EH (cell line): ENCODE measurements at places on chromosomes 7 and 10.

DNA sequence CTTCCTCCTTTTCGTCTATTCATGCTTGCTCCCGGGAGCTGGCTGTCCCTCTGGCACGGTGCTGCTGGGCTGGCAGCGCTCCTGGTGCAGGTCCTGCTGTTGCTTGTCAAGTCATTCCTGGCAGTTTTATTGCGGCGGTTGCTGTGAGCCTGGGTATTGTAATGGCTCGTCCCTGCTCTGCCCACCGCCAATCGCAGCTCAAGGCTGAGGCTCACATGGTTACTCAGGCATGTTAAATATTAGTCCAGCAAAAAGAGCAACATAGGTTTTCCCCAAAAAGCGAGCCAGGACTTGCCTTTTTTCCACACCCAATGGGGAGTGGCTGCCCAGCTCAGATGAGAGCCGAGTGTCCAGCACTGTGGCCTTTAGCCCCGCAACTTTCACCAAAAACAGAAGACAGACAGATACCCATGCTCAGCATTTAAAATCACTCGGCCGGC, 492.9 kb upstream of the FOXK1 start:
- DNase-seq, result no peak

- DNase-seq, result no peak
These were observed 52.9 kb upstream of the PIK3CG start for GRCh38 chr7:106812027-106812643.

- peak; percentile 91 for DNase-seq
These were observed 102.1 kb downstream of the RTKN2 start for GRCh38 chr10:62166331-62167131.

- peak; percentile 29 for DNase-seq
These were observed 6.6 kb downstream of the YWHAG start for GRCh38 chr7:76352193-76352592.

DNA sequence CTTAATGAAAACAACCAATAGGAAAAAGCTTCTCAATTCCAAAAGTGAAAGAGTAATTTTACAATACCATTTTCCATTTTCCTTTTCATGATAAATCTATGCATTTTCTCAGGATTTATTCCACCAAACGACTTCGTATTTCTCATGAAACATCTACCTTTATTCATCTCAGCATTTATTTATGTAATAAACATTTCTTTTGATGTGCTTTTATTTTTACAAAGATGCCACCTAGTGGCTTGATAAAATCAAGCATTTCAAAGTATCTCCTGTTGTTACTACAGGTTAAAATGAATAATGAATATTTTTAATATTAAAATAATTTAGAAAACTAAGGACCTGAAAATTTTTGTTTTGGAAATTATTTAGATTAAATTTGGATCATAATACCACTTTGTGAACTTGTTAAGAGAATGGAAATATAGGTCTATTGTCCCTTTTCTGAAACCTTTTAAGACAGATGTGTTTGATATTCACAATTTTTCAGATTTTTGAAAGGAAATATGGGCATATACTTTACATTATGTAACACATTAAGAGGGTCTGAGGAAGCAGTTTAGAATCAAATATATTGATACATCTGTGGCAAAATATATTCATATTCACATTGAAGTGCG, 2.7 kb upstream of the IQUB start:
- DNase-seq, result peak; percentile 40

GRCh38 chr7:28509251-28510025, 97.1 kb downstream of the CREB5 start:
- no peak for DNase-seq

DNA sequence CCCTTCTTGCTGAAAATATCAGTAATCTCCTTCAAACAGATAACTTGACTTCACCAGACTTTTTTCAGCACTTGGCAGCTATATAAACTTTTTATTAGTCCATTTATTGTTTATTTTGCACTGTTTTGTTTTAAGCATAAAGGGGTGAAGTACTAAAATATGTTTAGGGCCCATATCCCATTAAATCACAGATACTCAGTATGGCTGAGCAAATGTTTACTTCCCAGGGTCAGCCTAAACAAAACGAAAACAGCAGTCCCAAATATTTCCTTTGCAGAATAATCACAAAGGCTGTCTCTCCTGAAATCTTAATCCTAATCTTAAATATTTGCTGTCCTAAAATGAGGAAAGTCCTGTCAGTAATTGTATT, 649.6 kb downstream of the TNS3 start:
- DNase-seq, result no peak

GRCh38 chr7:158684329-158684728, 20.3 kb downstream of the NCAPG2 start:
- peak; percentile 75 for DNase-seq

- no peak for DNase-seq
These were observed 6.7 kb downstream of the FRAT1 start for GRCh38 chr10:97325754-97326153.

- DNase-seq, result peak; percentile 38
These were observed 15.6 kb downstream of the PDAP1 start for GRCh38 chr7:99392659-99393354.

GRCh38 chr10:132893090-132893489, 49.3 kb downstream of the CFAP46 start:
- DNase-seq, result no peak

DNA sequence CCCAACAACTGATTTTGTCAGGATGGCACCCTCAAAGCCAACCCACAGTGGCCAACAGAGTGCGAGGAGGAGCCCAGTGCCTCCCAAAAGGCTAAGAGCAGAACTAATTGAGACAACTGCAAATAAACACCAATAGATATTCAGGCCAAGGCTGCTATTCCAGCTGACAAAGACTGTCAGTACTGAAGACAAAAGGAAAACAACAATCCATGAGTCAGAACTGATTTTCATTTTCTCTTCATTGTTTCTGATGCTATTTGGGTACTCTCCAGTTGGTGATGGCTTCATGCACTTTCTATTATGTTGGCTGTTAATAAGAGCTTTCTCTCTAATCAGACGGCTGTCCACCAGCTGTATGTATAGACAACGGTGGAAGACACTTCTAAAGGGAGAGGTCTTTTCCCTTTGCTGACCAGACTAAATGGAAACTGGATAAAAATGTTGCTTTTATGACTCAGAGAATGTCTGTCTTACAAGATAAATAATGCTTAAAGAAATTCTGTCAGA, 515.9 kb downstream of the PARD3 start:
- DNase-seq, result peak; percentile 55

- peak; percentile 32 for DNase-seq
These were observed 53.1 kb downstream of the TEX36 start for GRCh38 chr10:125629758-125630376.

- DNase-seq, result no peak
These were observed 129.5 kb downstream of the KLF6 start for GRCh38 chr10:3655528-3655927.

DNA sequence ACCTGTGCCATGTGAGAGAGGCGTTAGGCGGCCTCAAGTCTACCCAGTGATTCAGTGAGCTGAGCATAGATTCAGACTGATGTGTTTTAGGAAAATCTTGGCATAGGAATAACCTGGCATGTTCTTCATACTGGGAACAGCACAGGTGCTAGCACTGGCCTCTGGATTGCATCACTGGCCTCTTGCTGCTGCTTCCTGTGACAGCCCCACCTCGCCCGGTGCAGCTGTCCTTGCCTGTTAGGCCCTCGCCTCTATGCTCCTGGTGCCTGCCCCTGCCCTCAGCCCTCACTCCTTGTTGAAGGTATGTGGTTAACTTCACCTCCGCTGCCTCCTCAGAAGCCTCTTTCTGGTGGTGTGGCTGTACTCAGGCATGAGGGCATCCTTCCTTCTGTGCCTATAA, 46.2 kb downstream of the BLNK start:
- no peak for DNase-seq

- DNase-seq, result no peak
These were observed 29.5 kb upstream of the PFKFB3 start for GRCh38 chr10:6173203-6173602.

DNA sequence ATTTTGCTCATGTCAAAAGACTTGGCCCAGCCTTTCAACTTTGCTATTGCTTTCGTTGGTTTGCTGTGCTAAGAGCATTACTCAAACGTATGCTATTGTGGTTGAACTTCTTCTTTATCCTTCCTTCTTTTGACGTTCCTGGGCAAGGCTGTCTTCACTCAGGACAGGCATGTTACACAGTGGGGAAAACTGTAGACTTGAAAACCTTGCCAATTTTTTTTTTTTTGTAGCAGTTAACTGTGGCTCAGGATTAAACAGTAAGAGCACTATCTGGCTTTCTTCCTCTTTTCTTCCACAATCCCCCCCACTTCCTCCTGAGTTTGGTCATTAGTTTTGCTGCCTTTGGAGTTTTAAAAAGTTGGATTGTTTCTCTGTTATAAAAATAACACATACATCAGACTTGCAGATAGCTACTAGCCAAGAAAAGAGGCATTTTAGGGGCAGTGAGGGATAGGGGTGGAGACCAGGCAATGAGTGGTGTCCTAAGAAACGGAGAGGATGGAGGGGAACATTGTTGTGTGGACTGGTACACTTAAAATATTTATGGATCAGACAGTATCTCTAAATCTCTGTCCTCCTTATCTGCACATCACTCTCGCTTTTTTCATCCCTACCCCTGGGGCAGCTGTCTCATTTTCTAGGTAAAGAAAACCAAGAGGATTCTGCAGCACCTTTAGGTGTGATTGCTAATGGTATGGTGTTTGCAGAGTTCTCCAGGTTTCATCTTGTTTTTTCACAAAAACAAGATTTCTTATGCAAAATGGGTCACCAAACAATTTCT, 181.7 kb downstream of the LRMDA start:
- DNase-seq, result no peak

- no peak for DNase-seq
These were observed 6.3 kb downstream of the KIAA1217 start for GRCh38 chr10:24215196-24215595.

GRCh38 chr10:132696728-132697577, 89.0 kb downstream of the NKX6-2 start:
- no peak for DNase-seq

DNA sequence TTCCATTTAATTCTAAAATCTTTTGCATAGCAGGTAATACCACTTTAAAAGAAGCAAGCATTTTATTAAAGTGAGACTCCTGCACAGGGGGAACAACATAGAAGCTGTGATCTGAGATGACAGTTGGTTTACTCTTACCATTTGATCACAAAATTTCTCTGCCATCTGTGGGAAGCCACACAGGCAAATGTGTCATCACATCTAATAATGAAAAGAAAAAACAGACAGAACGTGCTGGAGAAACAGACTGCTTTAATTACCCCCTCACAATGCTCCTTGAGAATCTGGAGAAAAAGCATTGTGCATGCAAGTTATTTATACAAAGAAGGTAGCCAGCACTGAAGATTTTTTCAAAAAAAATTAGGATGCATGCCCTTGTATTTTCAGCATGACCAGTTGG, 165.2 kb upstream of the PTER start:
- DNase-seq, result no peak

- no peak for DNase-seq
These were observed 529 bp downstream of the ZNF853 start for GRCh38 chr7:6615723-6616555.

- DNase-seq, result no peak
These were observed 1130.0 kb downstream of the DNAJB9 start for GRCh38 chr7:109699661-109700060.

- peak; percentile 66 for DNase-seq
These were observed 1.1 kb downstream of the RRP12 start for GRCh38 chr10:97399843-97400545.

DNA sequence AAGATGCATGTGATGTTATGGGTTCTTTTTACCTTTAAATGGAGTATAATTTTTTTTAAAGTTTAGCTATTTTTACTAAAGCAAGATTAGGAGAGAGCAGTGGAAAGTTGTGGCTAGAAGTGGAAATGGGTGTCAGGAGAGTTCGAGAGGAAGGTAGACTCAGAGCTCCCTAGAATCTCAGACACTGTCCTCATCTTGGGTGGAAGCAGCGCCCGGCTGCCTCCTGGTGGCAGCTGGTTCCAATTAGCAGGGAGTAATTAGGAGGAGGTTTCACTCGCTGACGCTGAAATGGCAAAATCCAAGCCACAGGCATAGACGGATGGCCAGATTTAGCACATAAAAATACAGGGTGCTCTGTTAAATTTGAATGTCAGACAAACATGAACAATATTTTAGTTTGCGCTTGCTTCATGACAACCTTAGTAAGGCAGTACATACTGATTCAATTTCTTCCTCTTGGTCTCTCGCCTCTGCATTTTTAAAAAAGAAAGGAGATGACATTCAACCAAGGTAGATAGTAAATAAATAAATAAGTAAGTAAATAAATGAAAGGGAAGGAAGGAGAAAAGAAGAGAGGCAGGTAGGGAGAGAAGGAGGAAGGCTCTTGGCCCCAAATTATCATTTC, 58.5 kb downstream of the LGI1 start:
- peak; percentile 83 for DNase-seq

GRCh38 chr7:22944022-22944421, 69.9 kb downstream of the HYCC1 start:
- DNase-seq, result peak; percentile 93

DNA sequence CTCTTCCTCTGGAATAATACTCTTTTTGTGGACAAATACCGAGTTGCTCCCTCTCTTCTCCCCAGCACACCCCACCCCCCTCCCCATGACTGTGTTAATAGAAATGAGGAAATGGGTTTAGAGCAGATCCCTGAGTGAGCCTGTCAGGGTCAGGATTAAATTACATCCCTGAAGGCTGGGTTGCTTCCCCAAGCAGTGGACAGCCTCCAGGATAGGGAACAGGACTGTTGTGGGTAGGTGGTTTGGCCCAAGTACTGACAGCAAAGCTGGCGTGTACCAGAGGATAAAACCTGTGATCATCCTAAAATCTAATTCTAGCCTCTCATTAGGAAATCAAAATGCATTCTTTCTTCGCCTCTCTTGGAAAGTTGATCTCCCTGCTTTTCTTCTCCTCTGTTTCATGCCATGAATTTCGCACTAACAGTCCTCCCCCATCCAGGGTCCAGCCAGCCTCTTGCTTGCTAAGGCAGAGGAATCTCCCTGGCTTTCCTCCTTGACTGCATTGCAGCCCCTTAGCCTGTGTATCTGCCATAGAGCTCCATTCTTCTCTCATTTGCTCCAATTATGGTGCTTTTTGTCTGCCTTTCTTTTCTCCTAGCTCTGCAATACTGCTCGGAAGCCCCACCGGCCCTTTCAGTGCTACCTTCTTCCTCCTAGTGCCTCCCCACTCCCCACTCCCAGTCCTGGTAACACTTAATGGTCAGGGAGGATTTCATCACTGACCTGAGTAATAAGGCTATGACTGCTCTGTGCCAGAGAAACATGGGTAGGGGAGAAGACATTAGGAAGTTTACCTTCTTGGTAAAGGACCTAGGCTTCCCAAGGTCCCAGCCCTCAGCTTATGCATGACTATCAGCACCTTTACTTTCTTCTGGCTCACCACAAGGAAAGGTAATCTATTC, 8.4 kb downstream of the LRRC4 start:
- DNase-seq, result peak; percentile 91
